ENCODE measurements at places on chromosomes 13 and 19.

GRCh38 chr19:33477781-33478180, 43.8 kb downstream of the PEPD start:
- no peak for DNase-seq

DNA sequence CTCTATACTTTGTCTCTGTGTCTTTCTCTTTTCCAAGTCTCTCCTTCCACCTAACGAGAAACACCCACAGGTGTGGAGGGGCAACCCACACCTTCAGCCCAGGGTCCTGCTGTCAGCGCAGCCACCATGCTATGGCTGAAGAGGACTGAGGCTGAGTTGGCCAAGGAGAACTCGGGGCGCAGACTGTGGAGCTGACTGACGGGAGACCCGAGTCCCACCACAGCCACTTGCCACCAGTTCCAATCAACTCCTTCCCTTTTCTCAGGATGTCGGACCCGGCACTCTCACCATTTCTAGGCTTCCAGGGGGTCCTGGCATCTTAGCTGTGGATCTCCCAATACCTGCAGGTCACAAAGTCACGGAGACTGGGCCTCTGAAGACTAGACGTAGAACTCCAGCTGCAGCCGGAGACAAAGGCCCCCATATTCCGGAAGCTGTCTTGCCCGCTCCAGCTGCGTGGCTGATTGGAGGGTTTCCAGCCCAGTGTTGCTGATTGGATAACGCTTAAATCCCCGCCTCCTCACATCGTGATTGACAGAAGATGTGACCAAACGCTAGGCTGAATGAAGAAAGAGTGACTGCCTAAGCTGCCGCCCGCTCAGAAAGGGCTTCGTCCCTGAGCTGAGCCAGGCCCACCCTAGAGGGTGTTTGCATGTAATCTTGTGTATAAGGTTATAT, 63.6 kb downstream of the ZNF429 start:
- peak; percentile 81 for DNase-seq

DNA sequence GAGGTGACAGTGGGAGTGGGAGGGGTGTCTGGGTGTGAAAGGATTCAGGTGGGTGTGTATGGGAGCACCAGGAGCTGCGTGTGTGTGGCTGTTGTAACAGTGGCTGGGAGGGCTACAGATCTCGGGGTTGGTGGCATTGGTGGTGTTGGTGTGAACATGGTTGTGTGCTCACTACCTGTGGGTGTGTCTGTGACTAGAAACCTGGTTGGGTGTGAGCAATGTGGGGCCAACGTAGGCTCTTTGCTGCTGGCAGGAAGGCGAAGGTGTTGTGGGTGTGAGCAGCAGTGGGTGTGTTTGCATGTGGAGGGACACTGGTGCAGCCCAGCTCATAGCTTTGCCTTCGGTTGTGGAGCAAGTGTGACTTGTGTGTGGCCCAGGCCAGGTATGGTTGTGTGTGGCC, 3.7 kb upstream of the NR2C2AP start:
- no peak for DNase-seq

- DNase-seq, result no peak
Measured at GRCh38 chr13:21310220-21310619, 133.8 kb downstream of the MRPL57 start.

All from nucleus accumbens (tissue), 56 donors.